ENCODE measurements at places on chromosomes 3 and 15.

DNA sequence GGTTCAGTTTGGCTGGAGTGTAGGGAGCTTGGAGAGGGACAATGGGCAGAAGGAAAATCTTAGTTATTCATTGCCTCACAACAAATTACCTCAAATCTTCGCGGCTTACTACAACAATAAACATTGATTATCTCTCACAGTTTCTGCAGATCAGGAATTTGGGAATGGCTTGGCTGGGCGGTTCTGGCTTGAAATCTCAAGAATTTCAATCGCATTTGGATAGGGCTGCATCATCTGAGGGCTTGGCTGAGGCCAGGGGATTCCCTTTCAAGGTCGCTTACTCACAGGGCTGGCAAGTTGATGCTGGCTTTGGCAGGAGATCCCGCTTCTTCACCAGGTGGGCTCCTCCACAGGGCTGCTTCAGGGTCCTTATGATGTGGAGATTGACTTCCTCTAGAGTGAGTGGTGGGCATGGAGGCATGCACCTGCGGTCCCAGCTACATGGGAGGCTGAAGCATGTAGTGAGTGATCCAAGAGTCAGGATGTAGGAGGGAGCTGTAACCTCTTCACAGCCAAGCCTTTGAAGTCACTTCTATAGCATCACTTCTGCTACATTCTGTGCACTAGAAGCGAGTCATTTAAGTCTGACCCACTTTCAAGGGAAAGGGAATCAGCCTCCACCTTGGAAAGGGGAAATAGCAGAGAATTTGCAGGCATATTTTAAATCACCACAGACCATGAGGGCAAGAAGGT, 63.1 kb downstream of the CDC25A start:
- DNase-seq, result no peak

- no peak for DNase-seq
These were observed 40.9 kb downstream of the AKAP13 start for GRCh38 chr15:85421116-85421925.

DNA sequence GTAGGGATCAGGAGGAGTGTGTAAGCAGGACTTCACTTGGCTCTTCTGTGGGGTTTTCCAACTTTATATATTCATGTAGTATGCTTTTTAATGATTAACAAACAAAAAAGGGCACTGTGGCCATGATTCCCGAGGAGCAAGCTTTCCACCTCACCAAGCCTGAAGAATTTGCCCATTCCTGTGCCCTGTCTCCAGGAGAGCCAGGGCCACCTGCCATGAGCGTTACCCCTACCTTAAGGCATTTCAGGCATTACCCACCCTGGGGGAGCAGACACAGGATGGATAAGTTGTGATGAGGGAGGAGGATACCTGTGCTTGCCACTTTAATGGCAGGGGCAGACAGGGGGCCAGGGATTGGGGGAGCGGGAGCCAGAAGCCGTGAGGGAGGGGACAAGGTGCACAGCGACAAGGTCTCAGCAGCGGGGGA, 3.0 kb downstream of the TRPM1 start:
- DNase-seq, result no peak

DNA sequence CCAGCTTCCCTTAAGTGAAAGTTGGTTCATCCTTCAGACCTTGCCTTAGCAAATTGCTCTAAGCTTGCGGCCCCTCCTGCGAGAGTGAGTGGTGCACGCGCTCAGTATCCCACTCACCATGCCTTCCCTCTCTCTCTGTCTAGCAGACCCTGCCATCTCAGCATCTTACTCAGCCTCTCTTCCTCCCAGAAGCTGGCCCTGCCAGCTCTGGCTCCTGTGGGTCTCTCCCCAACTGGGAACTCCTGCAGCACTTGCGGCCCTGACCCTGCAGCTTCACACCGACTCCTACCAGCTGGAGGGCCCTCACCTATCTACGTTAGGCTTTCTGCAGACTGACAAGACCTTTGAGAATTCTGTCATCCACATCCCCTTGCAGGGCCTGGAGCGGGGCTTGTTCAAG, 286.1 kb upstream of the TLE3 start:
- no peak for DNase-seq

- peak; percentile 85 for DNase-seq
These were observed 34.7 kb upstream of the NDUFB4 start for GRCh38 chr3:120561251-120562045.

DNA sequence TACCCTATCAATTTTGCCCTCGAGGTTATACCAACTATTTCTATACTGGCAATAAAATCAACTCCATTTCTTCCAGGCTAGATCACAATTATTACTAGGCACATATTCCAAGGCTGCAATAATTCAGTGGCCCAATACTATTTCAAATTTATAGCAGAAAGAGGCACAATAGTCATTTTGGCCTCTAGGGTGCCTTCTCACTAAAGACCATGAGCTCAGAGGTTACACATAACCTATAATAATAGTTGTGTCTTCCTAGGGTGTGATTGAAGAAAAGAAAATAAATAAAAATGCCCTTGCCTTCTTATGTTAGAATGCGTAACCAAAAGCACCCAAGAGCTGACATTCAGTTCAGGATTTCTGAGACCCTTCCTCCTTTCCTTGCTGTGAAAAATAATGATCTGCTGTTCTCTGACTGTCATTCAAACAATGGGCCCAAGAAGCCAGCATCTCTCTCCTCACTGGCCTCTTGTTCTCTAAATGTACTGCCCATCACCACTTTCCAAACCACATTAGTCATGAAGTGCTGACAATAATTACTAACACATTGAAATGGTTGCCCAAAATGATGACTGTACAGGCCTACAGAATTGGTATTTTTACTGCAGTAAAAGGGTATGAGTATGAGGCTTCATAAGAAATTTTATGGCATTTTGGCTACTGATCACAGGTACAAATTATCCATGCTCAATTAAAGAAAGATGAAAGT, 244.8 kb downstream of the LRRN1 start:
- no peak for DNase-seq

GRCh38 chr3:129224984-129225393, 24.4 kb upstream of the COPG1 start:
- DNase-seq, result peak; percentile 87

- DNase-seq, result no peak
These were observed 61.2 kb upstream of the FURIN start for GRCh38 chr15:90807074-90807785.

DNA sequence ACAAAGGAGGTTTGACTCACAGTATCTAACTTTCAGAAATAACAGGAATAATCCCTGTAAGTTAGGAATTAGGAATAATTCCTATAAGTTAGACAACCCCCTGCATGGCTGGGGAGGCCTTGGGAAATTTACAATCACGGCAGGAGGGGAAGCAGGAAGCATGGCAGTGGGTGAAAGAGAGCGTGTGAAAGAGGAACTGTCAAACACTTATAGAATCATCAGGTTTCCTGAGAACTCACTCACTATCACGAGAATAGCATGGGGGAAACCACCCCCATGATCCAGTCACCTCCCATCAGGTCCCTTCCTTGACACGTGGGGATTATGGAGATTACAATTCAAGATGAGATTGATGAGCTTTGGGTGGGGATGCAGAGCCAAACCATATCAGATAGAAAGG, 385.5 kb downstream of the IL20RB start:
- DNase-seq, result no peak

- no peak for DNase-seq
These were observed 35.9 kb downstream of the SATB1 start for GRCh38 chr3:18389108-18389733.

DNA sequence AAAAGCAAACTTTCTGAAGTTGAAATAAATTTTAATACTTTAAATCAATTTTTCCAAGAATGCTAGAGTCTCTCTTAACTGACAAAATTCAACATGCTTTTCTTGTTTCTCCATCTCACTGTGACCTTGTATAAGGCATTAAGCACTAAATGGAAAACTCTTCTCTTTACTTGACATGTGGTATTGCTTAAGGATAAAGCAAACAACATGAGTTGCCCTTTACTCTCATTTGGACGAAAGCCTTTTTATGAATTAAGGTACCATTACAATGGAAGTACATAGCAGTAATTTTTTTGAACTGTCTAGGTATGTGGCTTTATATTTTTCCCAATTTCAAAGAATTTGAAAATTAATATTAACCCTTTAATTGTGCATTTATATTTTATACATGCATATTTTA, 1.4 kb downstream of the STRIT1 start:
- DNase-seq, result no peak

DNA sequence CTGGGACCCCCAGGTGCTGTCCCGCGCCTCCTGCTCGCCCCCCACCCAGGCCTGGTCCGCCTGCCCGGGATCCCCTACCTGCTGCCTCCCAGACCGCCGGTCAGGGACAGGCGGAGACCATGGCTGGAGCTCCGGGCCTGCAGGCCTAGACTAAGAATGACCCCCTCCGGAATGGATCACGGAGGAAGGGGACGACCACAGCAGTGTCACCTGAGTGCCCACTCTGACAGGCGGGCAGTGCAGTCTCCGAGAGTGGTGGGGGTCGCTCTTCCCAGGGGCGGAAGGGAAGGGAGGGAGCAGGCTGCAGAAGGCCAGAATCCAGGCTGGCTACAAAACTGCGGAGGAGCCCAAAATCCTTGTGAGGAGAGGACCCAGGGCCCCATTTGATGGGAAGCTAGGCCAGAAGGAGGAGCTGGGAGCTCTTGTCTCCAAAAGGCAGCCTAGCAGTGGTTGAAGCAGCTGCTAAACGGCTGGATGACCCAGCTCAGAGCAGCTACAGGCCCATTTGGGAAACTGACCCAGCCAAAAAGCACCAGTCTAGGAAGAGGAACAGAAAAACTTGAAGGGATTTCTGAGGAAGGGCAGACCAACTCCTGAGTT, 908 bp upstream of the RAB43 start:
- no peak for DNase-seq

DNA sequence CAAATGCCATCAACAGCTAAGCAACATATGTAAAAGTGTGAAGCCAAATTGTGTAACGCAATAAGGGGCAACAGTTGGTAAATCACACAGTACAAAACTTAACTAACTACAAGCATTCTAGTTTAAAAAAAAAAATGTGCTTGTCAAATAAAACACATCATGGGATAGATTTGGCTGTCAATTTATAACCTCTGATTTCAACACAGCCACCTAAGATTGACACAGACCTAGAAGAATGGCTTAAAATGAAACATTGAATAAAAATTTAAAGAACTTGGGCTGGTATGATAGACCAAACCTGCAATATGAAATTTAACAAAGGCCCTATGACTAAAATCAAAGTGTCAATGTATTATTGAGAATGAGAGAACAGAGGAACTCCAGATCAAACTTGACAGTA, 148.4 kb downstream of the NR1I2 start:
- DNase-seq, result no peak

GRCh38 chr3:175896655-175897054, 1037.5 kb downstream of the NAALADL2 start:
- no peak for DNase-seq

DNA sequence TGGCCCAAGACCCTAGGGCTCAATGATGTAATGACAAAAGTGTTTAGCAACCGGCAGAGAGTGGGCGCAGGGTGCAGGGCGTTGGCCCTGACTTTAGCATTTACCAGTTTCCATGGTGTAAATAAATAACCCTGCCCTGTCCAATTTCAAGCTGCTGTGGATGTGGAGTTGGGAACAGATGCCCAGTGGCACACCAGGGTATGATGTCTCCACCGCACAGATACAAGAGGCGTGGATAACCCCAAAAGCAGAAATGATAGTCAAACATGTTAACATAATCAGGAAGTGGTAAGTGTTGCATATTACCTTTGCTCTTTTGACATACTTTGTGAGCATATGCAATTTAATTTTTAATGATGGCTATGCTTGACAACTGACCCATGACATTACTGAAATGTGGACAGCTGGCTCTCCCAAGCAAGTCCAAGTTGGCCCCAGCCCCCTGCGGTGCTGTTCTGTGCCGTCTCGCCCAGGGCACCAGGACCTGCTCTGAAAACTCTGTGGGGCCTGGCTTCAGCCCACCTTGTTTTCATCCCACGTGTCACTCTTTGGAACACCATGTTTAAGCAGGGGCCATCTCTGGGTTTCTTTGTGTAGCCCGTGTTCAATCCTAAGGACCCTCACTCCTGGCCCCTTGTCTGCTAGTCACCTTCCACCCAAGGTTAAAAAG, 10.8 kb upstream of the ANPEP start:
- no peak for DNase-seq

- no peak for DNase-seq
These were observed 6.4 kb upstream of the GALK2 start for GRCh38 chr15:49163678-49164077.

DNA sequence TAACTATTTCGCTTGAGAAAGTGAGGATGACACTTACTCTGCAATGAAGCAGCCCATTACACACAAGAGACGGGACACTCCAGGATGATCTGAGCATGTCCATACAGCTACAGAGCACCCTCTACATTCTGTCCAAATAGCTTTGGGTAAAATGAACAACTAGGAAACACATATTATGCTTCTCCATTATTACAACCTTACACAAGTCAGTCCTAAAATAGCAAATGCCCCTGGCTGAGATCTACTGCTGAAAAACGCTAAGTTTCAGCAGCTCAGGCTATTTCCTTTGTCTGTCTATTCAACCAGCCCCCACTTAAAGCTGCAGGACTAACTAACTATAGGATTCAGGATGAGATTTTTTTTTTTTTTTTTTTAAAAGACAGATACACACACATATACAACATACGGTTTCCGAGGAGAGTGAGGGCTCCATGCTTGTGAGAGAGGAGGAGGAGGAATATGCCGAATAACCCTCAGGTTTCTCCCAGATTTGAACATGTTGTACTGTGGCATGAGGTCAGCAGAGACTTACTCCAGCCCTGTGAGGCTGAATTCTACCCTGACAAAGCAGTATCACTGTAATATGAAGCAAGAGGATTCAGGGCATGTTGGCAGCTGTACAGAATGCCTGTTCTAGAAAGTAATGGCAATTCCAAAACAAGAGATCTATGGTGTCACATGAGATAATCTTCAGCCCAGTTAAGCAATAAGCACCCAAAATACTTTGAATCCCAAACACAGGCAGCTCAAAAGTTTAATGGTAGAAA, 117.3 kb upstream of the PLXND1 start:
- no peak for DNase-seq

DNA sequence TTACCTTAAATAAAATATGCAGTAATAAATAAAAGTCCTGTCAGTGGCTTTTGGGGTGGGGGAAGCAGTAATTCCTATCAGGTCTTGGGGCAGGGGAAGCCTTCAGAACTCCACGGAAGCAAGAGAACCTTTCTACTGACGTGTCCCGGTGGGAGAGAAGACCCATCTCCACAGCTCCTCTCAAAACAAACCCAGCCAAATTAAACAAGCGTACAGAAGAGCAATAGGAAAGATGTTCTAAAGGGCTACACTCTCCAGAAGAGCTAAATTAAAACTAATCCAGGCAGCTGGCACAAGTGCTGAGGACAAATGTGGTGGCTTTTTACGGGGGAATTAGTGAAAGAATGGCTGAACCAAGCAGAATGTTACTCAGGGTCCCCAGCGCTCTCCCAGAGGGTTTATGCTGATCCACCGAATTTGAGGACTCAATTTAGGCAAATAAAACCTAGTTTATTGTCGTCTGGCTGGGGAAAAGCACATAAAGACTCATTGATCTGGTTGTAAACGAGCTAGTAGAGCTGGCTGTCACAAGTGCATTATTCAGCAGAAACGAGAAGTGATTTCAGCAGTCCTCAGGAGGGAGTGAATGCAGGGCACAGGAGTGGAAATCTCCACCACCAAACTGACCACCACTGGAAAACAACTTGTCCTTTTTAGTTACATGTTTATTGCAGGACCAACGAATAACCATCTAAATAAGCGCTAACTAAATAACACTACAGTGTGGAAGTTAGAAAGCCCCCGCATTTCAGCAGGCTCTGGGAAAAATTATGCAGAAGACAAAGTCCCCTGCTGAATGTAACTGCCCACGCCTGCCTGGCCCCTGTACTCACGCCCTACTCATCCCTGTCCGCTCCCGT, 13.5 kb downstream of the BFSP2 start:
- no peak for DNase-seq

- DNase-seq, result no peak
These were observed 35.7 kb downstream of the RNF13 start for GRCh38 chr3:149848688-149849087.

Measured in spleen (tissue), 13 donors.